ENCODE measurements at places on chromosomes 1 and 21.
A peak's percentile ranks its signal among the peaks of the same experiment; 100 is the strongest.

DNA sequence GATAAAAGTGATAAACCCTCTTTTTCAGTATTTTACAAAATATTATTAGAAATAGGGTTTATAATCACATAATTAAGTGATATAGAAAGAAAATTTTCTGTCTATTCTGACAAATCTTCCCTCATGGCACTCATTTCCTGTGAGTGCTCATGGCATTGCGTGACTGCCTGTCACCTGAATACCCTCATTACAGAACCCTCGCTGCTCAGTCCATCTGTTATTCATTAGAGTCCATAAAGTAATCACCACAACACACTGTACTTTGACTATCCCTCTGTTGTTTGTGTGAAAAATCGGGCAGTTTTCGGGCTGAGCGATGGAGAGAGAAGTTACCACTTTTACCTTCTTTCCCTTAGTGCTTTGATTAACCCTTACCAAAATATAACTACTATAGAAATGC lies 100.4 kb upstream of the BRINP3 start:
- ATAC-seq = no peak

GRCh38 chr1:199308349-199308846 lies 669.6 kb downstream of the PTPRC start:
- ATAC-seq = peak; percentile 91

- no peak for ATAC-seq
These were observed 51.9 kb downstream of the DISP3 start for GRCh38 chr1:11530731-11531311.

DNA sequence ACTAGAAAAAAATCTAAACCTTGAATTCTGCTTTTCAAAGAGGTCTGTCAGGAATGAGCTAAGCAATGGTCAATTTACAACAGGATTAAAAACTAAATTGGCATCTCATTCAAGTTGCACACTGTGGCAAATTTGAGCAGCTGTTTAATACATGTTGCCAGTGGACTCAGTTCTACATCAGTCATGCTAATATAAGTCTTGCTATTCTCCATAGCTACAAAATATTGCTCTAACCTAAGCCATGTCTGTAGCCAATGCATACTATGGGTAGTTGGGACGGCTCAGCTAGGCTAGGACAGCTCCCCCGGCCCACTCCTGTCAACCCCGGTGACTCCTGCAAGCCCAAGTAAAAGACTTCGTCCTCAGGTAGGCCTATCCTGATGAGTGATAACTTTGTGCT lies 10.9 kb upstream of the VAV3 start:
- no peak for ATAC-seq

GRCh38 chr1:69491416-69491815 lies 76.3 kb upstream of the LRRC7 start:
- no peak for ATAC-seq

DNA sequence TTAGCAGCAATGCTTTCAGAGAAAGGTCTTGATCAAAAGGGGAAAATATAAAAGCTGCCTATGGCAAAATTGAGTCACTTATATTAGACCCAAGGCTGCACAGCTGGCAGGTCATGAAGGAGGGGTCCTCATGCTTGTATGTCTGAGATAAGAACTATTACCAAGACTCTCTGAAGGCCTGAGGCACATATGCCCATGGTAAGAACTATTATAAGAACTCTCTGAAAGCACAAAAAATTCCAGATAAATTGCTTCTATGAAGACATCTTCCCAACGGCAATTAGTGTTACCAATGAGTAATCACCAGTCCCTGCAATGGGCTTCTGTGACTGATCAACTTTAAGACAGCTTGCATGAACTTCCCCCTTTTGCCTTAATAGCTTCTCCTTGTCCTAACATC lies 42.8 kb upstream of the LRIF1 start:
- no peak for ATAC-seq

- ATAC-seq = no peak
These were observed 95.9 kb downstream of the PTPRU start for GRCh38 chr1:29332204-29332603.

- no peak for ATAC-seq
These were observed 30.2 kb upstream of the TRIM17 start for GRCh38 chr1:228446852-228447251.

DNA sequence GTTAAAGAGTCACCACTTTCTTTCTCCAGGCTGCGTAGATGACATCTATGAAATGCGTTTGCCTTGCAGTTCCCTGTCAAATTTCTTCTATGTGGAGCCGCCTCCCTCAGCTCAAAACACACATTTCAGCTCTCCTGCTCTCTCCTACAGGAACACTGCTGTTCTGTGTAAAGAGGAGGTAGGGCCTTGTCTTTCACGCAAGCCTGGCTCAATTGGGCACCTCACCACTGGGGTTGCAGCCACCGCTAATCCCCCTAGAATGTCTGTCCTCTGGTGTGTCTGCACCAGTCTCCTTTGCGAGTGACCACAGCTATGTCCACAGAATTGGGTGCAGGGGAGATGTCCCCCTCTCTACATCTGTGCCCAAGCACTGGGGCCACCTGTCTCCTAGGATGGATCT lies 31.8 kb upstream of the CFHR4 start:
- no peak for ATAC-seq

DNA sequence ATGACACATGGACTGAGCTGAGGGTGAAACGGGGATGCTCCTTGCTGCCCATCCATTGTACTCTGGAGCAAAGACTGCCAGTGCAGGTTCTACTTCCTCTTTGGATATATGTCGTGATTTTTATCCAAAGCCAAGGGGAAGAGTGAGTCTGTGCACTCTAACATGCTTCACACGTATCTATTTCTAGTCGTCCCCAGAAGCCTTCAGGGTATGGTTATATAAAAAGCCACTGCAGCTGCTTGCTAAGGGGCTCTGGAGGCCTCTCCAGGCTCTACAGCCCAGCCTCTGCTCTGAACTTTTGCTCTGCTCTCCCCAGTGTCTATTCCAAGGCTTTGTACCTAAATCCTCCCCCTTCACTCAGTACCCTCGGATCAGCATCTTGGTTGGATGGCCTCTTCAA lies 20.1 kb downstream of the PAFAH2 start:
- no peak for ATAC-seq

GRCh38 chr1:39047374-39048229 lies 21.5 kb downstream of the NDUFS5 start:
- peak; percentile 23 for ATAC-seq
